Osteoblast (primary cell): ENCODE measurements at places on chromosomes 2 and 18. TPM values are rescaled to one million over a fixed set of nuclear protein-coding genes. Genes with fewer than 3 reads are reported as not detected.

- DNase-seq = no peak
Measured at GRCh38 chr18:49907346-49907929, 94.1 kb upstream of the ACAA2 start.

GPBAR1 gene
- total RNA-seq = 0.36 TPM in 1 of 2 replicates, not detected in the other

DNA sequence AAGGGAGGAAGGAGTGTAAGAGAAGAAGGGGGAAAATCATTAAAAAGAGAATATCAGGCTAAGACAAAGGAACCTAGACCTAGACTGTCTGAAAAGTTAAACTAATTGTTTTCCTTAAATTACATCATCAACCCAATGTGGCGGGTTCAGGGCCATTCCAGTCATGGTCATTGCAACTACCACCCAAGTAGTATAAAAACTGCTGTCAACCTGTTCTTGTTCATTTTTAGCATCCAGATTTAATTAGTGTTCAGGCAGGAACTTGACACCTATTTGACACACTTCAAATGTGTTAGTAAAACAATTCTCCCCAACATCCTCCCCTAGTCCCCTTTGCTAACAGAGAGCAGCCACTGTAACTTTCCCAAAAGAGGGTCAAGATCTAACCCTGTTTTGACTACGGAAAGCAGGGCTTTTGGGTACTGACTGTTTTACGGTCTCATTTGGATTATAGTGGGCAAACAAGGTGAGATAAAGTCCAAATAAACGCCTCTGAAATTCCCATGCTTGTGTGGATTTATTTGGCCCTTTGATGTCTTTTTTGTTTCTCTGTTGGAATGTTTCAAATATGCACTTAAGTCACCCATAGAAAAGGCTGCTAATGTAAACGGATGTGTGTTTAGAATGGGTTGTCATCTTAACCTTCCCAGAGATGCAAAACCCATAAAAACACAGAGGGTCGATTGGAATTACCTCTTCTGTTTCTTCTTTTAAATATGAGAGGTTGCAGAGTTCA, 19.3 kb upstream of the TANC1 start:
- DNase-seq = no peak

TMEM247 gene
- total RNA-seq = not detected in 2 replicates

DNA sequence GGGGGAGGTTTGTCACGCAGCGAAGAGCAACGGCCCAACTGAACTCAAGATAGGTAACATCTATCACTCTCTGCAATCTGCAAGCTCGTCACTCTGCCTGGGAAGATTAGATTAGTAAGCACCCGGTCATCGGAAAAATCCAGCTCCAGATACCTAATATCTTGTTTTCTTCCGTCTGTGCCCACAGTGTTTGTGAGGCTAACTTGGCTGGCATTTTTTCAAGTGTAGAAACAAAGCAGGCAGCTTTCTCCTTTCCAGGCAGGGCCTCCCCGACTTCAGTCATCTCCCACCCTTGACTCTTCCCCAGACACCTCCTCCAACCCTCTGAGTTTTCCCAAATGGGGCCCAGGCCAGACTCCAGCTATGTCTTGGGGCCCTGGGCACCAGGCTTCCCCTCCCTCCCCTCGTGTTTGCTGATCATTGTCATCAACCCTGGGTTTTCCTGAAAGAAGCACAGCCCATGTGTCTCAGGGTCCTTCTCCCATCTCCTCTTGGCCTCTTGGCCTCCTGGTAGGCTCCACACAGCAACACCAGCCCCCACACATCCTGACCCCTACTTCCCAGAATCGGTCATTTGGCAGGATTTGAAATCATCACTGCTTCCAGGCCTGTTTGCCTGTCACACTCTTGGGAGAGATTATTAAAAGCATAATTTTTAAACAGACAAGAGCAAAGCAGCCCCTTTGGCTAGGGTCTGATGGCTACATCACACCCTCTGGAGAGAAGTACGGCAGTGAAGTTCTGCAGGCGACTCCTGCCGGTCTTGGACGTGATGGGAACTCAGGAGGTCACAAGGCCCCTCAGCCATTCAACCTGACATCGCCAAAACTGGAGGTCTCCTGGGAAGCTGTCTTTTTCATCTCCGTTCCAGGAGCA, 144.9 kb upstream of the ID2 start:
- peak; percentile 57 for DNase-seq
